CD4-positive, alpha-beta T cell treated with Interleukin-15 for 1 hour (primary cell): ENCODE measurements at places on chromosomes 6 and 20.

DNA sequence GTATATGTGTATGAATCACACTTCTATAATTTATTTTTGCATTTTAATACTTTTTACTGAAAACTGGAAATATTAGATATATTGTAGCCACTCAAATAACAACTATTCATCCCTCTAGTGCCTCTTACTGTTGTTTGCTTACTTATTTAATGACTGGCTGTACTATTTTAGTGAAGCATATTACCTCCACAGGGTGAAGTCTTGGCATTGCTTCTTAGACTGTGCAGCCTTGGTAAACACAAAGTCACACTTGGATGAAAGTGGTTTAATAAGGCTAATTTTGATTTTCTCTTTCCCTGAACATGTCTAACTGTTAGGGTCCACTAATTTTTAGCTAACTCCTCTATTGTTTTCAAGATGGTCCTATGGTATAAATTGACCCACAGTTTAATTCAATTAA lies 1043.2 kb upstream of the ADGRB3 start:
- DNase-seq, result no peak

DNA sequence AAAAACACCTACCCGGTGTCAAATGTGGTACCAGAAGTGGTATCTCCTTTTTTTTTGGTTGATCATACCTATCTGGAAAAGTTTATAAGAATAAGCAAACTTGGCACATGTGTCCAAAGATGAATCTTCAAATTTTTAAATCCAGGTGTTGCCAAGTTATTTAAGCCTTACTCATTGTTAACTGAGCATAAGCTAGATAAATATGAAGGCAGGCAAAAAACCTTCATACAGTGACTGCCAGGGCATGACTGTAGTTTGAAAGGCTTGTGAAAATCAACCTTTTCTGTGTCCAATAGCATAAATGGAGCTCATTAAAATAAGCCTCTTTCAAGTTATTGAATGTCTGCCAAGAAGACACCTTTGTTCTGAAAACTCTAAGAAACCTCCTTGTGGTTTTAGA lies 699.2 kb downstream of the DOK5 start:
- no peak for DNase-seq

GRCh38 chr6:53359843-53360092 lies 11.0 kb upstream of the ELOVL5 start:
- DNase-seq, result no peak

DNA sequence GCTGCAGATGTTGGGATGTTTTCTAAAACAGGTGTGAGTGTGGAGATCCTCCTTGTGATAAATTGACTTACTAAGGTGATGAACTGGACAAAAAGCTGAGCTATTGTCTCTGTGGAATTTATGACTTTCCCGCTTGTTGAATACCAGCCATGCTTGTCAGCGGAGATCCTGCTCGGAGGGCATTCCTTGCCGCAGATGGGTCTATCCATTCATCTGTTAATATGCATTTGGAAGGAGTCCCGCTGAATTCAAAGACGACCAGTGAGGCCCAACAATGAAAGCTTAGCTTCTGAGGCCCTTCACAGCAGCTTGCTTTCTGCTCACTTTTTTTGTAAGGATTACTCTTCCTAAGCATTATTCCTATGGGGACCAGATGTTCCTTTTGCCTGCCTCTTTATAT lies 124.9 kb downstream of the TIAM2 start:
- no peak for DNase-seq

DNA sequence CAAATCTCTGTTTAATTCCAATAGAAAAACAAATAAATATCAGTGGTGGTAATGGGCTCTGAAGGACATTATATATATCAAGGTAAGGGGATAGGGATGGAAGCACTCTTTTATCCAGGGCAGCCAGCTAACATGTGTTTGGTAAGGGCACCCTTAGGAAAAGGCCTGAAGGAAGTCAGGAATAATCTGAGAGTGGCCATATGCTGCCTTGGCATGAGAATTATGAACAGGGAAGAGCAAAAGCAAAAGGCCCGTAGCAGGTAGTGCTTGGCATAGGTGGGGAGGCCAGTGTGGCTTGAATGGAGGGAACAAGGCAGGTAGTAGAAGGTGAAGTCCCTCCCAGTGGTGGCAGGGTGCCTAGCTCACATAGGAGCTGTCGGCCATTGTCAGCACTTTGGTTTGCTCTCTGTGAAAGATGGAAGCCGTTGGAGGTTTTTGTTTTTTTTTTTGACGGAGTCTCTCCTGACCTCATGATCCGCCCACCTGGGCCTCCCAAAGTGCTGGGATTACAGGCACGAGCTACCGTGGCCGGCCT lies 39.6 kb upstream of the CSE1L start:
- DNase-seq, result no peak

DNA sequence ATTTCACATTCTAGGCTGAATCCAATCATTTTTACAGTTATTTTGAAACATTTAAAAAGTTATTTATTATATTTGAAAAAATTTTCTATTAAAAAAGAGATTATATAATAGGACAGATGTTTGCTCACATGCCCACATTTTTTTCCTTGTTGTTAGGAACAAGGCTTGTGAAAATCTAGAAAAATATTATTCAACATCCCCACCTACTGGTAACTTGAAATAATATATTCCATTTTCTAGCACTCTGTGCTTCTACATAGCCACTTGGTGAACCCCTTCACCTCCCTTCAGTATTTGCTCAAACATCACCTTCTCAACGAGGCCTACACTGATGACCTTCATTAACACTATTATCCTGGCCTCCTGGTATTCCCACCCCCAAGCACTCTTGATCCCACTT lies 18.3 kb upstream of the GPRC6A start:
- no peak for DNase-seq

- no peak for DNase-seq
Observed at GRCh38 chr6:36978421-36979346, 7.3 kb downstream of the MTCH1 start.

- no peak for DNase-seq
Observed at GRCh38 chr6:90224196-90224595, 72.4 kb downstream of the BACH2 start.

DNA sequence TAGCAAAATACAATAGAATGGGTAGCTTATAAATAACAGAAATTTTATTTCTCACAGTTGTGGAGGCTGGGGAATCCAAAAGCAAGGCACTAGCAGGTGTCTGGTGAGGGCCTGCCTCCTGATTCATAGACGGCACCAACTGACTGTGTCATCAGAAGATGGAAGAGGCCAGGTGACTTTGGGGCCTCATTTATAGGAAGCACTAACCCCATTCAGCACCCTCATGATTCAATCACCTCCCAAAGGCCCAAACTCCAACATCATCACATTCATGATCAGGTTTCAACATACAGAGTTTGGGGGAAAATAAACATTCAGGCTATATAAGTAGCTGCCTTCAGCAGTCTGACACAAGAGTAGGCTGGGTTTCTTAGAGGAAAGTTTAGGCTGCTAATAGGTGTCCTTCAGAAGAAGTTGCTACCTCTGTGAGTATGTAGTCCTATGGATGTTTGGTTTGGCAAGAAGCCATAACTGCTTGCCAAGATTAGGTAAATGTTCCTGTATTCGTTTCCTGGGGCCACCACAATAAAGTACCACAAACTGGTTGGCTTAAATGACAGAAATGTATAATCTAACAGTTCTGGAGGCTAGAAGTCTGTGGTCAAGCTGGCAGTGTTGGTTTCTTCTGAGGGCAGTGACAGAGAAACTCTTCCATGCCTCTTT lies 48.8 kb downstream of the NT5E start:
- no peak for DNase-seq

GRCh38 chr20:43752561-43753301 lies 25.9 kb upstream of the GTSF1L start:
- DNase-seq, result peak; percentile 55

DNA sequence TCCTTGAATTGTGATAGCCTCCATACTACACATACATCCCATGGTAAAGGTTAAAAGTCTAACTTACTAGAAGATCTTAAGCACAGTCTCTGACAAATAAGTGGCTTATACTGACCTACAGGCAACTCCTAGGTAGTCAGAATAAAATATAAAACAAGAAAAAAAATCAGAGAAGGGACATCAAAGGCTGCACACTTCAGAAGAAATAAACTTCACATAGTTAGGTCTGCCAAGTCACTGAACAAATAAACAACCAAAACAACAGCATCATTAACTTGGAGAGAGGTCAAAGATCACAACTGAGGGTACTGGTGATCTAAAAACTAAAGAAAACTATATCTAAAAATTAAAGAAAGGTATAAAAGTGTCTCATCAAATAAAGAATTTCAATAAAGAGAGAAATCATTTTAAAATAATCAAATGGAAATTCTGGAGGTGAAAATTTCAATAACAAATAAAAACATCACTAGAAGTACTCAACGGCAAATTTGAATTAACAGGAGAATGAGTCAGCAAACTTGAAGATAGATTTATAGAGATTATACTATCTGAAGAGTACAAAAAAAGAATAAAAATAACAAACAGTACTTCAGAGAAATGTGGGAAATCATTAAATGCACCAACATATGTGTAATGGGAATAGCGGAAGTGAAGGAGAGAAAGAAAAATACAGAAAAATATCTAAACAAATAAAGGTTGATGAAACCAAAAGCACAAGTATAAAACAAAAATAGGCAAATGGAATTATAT lies 88.0 kb upstream of the UST start:
- no peak for DNase-seq

DNA sequence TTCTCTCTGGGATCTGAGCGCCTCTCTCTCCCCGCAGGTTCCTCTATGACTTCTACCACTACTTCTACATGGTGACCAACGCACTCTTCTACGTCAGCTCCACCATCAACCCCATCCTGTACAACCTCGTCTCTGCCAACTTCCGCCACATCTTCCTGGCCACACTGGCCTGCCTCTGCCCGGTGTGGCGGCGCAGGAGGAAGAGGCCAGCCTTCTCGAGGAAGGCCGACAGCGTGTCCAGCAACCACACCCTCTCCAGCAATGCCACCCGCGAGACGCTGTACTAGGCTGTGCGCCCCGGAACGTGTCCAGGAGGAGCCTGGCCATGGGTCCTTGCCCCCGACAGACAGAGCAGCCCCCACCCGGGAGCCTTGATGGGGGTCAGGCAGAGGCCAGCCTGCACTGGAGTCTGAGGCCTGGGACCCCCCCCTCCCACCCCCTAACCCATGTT lies 36.3 kb upstream of the MRGBP start:
- DNase-seq, result peak; percentile 35

DNA sequence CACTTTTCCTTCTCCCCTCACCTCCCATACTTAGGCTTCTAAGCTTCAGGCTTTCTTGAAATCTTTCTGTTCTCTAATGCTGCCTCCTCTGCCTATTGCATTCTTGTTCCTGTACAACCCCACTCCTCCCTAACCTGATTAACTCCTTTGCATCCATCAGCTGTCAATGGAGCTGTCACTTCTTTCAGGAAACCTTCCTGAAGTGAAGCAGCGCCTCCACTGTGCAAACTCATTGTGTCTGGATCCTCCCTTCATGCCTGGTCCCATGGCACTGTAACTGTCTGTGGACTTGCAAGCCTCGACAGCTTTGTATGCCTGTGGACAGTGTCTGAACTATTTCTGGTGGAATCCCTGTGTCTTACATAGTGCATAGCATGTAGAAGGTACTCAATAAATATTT lies 185.0 kb downstream of the HS3ST5 start:
- DNase-seq, result no peak

- DNase-seq, result no peak
Observed at GRCh38 chr20:7151676-7152470, 384.4 kb downstream of the BMP2 start.

GRCh38 chr20:20455926-20456325 lies 88.0 kb downstream of the INSM1 start:
- DNase-seq, result no peak

DNA sequence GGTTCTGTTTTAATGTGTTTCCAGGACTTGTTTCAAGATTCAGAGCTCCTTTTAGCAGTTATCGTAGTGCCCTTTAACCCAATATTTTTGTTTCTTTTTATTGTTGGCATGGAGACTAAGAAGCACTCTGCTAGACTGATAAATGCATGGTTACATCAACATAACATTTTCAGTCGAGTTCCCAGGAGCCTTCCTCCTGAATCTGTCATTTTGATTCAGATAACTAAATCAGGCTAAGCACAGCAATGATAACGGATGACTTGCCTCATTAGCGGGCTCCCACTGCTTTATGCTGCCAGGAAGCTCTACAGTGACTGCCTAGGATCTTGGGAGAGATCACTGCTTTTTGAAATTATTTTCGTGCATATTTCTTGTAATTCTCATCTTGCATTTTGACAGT lies 772.8 kb upstream of the GJE1 start:
- no peak for DNase-seq

DNA sequence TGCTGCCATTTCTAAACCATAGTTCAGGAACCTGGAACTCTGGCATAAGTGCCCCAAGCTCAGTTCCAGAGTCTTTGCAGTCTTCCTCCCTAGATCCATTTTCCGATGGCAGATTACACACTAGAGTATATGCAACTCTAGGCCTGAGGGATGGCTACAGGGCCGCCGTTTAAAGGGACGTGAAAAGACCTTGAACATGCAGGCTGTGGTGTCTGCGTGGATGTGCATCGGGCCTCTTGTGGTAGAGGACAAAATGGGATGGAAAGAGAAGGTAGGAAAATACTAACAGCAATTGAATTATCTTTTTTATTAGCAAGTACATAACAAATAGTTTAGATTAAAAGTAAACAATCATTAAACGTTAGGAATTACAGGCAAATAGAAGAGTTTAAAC lies 588.9 kb downstream of the RFPL4B start:
- DNase-seq, result no peak

DNA sequence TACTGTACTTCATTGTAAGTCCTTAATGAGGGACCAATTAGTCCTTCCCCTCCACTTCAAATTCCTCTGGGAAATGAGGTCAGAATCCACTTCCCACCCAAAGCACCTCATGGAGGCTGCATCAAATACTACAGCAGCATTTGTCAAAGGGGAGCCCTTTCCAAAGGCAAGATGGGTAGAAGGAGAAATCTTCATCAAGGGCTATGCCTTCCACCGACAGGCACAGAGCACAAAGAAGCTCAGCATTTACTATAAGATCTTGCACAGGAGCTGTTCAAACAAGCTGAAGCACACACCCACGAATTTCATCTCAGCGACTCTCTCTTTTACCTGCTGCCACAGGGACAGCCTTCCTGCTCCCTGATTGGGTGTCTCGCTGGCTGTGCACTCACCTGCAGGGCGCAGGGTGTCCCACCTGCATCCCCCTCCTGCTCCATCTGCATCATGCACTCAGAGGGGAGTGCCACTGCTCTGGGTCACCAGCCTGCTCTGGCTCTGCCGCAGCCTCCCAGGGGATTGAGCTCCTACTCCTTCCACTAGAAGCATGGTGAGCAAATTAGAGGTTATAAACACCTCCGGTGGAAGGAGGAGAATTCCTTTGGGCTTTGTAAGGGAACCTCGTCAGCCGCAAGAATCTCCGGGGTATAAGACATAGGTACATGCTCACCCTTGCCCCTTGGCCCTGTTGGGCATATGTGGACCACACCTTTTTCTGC lies 164.5 kb downstream of the ATXN1 start:
- DNase-seq, result no peak
